ENCODE measurements at places on chromosomes 2 and 18.

GRCh38 chr2:176161825-176162626 lies 4.9 kb downstream of the HOXD3 start:
- no peak for DNase-seq

GRCh38 chr2:76953733-76954347 lies 568.3 kb downstream of the LRRTM4 start:
- DNase-seq = peak; percentile 7

DNA sequence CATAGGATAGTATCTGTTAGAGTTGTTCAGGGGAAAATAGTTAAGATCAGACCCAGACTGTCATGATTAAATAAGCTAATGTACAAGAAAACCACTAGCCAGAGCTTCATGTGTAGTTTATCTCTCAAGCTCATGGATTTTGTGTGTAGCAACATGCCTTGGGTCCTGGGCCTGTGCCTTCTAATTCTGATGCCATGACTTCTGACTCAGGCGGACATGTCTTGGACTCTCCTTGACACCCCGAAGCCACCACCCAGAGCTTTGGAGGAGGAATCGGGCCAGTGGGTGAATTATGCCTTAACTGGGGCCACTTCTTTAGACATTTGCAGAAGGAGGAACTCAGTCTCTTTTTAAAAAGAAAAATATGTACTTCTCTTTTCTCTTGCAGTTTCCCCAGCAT lies 68.7 kb downstream of the NPAS2 start:
- DNase-seq = no peak

GRCh38 chr2:45884126-45884525 lies 232.7 kb downstream of the PRKCE start:
- DNase-seq = no peak

GRCh38 chr2:37982147-37982582 lies 57.1 kb downstream of the RMDN2 start:
- peak; percentile 55 for DNase-seq

- DNase-seq = no peak
These were observed 62.7 kb upstream of the NFU1 start for GRCh38 chr2:69499966-69500365.

DNA sequence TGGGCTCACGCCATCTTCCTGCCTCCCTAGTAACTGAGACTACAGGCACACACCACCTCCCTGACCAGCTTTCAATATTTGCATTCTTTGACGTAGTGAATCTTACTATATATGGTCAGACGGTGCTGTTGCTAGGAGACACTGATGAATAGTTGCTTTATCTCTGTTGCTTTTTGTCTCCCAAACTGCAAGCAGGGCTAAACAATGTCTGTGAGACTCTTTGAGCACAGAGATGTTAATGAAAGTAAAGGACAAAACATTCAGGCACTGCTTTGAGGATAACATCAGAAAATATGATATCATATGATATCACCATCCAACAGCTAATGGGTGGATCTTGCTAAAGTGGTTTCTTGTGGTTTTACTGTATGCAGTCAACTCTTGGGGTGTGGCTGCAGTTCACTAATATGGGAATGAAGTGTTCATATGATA lies 43.0 kb downstream of the EMILIN2 start:
- no peak for DNase-seq

DNA sequence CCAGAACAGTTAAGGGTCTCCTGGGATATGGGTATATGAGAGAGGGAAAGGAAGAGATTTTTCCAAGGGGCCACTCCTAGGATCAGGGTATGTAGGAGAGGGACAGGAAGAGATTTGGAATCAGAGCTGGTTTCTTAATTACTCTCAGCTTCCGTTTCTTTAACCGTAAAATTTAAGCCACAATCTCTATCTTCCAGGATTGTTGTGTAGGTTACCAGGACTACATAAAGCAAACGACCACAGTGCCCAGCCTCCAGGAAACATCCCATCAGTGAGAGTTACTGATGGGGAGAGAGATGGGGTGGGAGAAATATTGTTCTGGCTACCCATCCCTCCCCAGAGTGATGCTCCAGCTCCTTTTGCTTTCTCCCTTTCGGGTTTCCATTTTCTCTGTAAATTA lies 114.6 kb upstream of the THUMPD2 start:
- no peak for DNase-seq

GRCh38 chr2:235467588-235467987 lies 26.3 kb upstream of the AGAP1 start:
- no peak for DNase-seq

- no peak for DNase-seq
These were observed 108.8 kb downstream of the NCK2 start for GRCh38 chr2:105853354-105854088.

- no peak for DNase-seq
These were observed 17.1 kb downstream of the DYNAP start for GRCh38 chr18:54608028-54608642.

- DNase-seq = peak; percentile 39
These were observed 25.4 kb downstream of the SESTD1 start for GRCh38 chr2:179239195-179239594.

DNA sequence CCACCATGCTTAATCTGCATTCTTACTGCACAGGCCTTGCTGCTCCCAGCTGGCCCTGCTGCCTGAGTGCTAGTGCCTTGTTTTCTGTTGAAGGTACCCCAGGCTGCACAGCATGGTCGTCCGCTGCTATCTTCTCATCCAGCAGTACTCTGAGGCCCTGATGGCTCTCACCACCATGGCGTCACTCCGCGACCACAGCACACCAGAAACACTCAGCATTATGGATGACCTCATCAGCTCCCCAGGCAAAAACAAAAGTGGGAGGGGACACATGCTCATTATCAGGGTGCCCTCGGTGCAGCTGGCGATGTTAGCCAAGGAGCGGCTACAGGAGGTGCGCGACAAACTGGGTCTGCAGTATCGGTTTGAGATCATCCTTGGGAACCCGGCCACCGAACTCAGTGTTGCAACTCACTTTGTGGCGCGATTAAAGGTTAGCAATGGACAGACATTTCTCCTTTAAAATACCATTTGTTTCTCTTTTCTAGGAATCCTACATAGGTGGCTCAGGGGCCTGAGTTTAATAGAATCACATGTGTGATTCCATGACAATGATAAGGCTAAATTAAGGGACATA lies 110.5 kb downstream of the ESCO1 start:
- no peak for DNase-seq
